Activated CD8-positive, alpha-beta T cell treated with anti-CD3 and anti-CD28 coated beads for 36 hours (primary cell): ENCODE measurements at places on chromosomes 6 and 20.
A peak's percentile ranks its signal among the peaks of the same experiment; 100 is the strongest.

- no peak for DNase-seq
Measured at GRCh38 chr6:164692772-164693510, 616.5 kb downstream of the C6orf118 start.

DNA sequence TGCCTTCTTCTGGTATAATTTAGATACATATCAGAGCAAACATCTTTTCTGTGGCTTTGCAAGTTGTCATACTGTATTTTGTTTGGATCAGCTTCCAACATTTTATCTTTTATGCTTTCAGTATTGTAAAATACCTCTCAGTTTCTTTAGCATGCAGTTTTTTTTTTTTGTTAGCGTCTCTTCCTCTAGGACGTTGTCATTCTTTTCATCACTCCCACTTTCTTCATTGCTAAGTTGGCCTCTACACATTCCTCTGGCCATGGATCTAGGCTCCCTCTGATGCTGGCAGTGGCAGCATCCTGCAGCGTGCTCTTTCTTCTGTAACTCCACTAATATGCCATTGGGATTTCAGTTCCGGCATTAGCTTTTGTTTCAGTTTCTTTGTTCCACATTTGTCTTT, 21.7 kb downstream of the RPRD1B start:
- DNase-seq, result no peak

DNA sequence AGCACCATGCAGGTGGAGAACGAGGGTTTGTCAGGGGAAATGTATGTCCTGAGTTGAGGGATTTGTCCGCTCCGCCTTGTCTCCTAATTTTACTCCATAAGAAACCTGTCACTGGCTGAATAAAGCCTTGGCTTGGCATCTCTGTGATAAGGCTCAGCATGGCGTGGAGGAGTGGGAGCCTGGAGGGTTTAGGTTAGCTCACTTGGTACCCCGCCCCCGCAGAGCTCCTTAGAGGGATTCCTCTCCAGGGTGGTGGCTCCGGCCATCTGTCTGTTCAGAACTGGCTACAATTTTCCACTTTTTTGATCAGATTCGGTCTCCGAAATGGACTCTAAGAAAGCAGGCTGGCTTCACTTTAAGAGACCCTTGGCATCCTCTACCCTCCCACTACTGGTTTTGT, 192.2 kb upstream of the SYNDIG1 start:
- no peak for DNase-seq

- DNase-seq, result no peak
Measured at GRCh38 chr20:20492521-20493332, 124.8 kb downstream of the INSM1 start.

DNA sequence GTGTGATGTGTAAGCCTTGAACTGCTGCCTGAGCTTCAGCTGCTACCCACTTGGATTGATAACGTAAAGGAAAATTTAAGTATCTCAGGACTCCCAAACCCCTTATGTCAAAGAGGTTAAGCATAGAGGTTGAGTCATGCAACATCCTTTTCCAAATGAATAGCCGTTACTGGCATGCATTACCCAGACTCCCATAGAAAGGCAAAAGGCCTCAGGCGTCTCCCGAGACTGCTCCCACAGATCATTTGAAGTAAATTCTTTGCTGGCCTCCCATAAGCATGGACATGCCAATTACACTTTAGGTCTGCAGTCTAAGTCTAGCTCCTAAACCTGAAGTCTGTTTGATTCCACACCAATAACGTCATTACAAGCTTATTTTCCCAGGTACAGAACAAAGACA, 14.7 kb downstream of the IPCEF1 start:
- no peak for DNase-seq

DNA sequence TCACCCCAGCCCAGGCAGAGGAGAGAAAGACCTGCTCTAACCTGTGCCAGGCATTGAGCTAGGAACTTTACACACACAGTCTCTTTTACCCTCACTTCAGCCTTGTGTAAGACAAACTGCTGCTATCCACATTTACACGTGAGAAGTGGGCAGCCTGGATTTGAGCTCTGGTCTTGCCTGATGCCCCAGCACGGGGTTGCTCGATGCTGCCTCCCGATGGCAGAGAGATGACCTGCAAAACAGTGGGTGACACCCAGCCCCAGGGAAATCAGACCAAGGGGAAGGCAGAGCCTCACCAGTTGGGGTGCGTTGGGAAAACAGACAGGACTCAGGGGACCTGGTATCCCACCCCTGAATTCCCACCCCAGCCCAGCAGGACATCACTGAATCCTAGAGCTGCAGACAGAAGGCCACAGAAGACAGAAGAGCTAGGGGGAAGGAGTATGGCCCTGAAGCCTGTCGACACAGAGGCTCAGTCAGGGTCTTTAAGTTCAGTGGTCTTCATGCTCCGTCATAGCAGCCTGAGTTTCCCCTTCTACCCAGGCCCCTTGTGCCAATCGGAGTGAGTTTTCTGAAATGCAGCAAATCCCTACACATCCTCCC, 990 bp downstream of the BPI start:
- DNase-seq, result peak; percentile 45
